ENCODE measurements at places on chromosomes 11 and 22. TPM values are rescaled to one million over a fixed set of nuclear protein-coding genes. Genes with fewer than 3 reads are reported as not detected.

The CCDC87 gene
- 0.26 TPM for total RNA-seq

The C22orf23 gene
- total RNA-seq = not detected

The MB gene
- not detected for total RNA-seq

The CDC45 gene
- total RNA-seq = 3.1 TPM

The PAMR1 gene
- total RNA-seq = 219 TPM

The CD6 gene
- total RNA-seq = not detected

The OR6T1 gene
- total RNA-seq = not detected

The MPPED1 gene
- not detected for total RNA-seq

The GAL3ST3 gene
- not detected for total RNA-seq

The CCND1 gene
- 57.2 TPM for total RNA-seq

The SLC36A4 gene
- total RNA-seq = 6.2 TPM

The LDHA gene
- total RNA-seq = 682 TPM

The MMP12 gene
- total RNA-seq = not detected

The CHRM1 gene
- not detected for total RNA-seq

The CCDC89 gene
- total RNA-seq = 4.7 TPM

The FXYD2 gene
- not detected for total RNA-seq

The KCNQ1OT1 gene
- total RNA-seq = 1.4 TPM

The GP1BB gene
- total RNA-seq = 8.9 TPM

The GTSE1 gene
- 0.60 TPM for total RNA-seq

The HTR3A gene
- not detected for total RNA-seq

The C11orf65 gene
- total RNA-seq = 3.6 TPM
